Caki2 (cell line): ENCODE measurements at places on chromosomes 7 and 10. TPM values are rescaled to one million over a fixed set of nuclear protein-coding genes. Genes with fewer than 3 reads are reported as not detected.

Gene SPDYE5
- not detected in 2 replicates for total RNA-seq

Gene SPAG6
- total RNA-seq: not detected in 2 replicates

Gene HOGA1
- 70.8 and 91.3 TPM in 2 replicates for total RNA-seq

Gene CDK14
- 4.6 and 10.4 TPM in 2 replicates for total RNA-seq

Gene FANK1
- total RNA-seq: 6.8 and 8.5 TPM in 2 replicates

Gene RAMP3
- total RNA-seq: not detected in 2 replicates

Gene PRSS37
- total RNA-seq: not detected in 2 replicates

Gene WDR86
- not detected in 2 replicates for total RNA-seq

Gene TMEM72
- total RNA-seq: 1.5 TPM in 1 of 2 replicates, not detected in the other

Gene STEAP2
- total RNA-seq: 2.3 and 7.8 TPM in 2 replicates

Gene ADCY1
- total RNA-seq: 0.32 TPM in 1 of 2 replicates, not detected in the other

Gene EEPD1
- 73.6 and 91.9 TPM in 2 replicates for total RNA-seq

Gene NRP1
- total RNA-seq: 18.1 and 18.4 TPM in 2 replicates

Gene CPVL
- not detected in 2 replicates for total RNA-seq

Gene ZNF117
- 0.81 and 1.1 TPM in 2 replicates for total RNA-seq

Gene NUTM2E
- not detected in 2 replicates for total RNA-seq

Gene SYCE1
- not detected in 2 replicates for total RNA-seq

Gene CARD11
- total RNA-seq: 9.7 and 10.3 TPM in 2 replicates

Gene FZD1
- total RNA-seq: 5.2 and 5.6 TPM in 2 replicates
